Mesothelial cell of epicardium (in vitro differentiated cells): ENCODE measurements at places on chromosomes 7 and 10.
A peak's percentile ranks its signal among the peaks of the same experiment; 100 is the strongest.

GRCh38 chr10:17375936-17376584, 78.3 kb downstream of the ST8SIA6 start:
- H3K4me1 ChIP-seq: peaks cover 9% of the 10 kb centered on the region
- H3K36me3 ChIP-seq: no peaks in the 10 kb centered on the region
- no peaks in the 10 kb centered on the region for H3K27me3 ChIP-seq
- H3K4me3 ChIP-seq: no peak overlapping the region

GRCh38 chr7:30452280-30452930, 26.2 kb downstream of the NOD1 start:
- peaks cover 11% of the 10 kb centered on the region for H3K36me3 ChIP-seq
- no peaks in the 10 kb centered on the region for H3K27me3 ChIP-seq
- no peak for DNase-seq
- H3K4me3 ChIP-seq: no peak overlapping the region

DNA sequence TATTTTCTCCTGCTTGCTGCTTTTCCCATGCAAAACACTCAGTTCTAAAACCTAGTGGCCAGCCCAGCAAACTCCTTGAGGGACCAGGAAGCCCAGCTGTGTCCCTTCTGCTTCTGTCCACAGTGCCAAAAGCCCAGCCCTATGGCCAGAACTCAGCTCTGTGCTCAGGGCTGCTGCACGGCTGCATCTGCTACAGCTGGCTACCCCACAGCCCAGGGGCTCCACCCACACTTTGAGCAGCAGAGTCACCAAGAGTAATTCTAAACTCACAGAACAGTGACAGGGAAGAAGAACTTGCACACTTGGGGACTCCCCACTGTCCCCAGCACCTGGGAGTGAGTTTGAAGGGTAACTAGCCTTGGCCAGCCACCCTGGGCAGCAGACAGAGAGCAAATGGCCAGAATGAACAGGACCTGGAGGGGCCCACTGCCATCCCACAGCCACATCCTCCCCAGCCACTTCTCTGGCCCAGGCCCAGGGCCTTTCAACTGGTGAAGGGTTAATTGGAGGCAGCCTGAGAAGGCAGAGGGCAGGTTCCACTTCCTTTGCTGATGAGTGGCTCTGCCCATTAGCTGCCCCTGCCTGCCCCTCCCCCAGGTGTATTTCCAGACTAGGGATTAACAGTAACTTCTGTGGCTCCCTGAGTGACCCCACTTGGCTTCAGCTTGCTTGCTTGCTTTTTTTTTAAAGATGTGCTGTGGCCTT, 28.1 kb upstream of the TRIM8 start:
- H3K4me1 ChIP-seq: peaks cover 33% of the 10 kb centered on the region
- H3K27ac ChIP-seq: no peak overlapping the region
- DNase-seq: no peak
- H3K4me3 ChIP-seq: no peak overlapping the region
- H3K36me3 ChIP-seq: peaks cover 13% of the 10 kb centered on the region
- no peaks in the 10 kb centered on the region for H3K27me3 ChIP-seq

DNA sequence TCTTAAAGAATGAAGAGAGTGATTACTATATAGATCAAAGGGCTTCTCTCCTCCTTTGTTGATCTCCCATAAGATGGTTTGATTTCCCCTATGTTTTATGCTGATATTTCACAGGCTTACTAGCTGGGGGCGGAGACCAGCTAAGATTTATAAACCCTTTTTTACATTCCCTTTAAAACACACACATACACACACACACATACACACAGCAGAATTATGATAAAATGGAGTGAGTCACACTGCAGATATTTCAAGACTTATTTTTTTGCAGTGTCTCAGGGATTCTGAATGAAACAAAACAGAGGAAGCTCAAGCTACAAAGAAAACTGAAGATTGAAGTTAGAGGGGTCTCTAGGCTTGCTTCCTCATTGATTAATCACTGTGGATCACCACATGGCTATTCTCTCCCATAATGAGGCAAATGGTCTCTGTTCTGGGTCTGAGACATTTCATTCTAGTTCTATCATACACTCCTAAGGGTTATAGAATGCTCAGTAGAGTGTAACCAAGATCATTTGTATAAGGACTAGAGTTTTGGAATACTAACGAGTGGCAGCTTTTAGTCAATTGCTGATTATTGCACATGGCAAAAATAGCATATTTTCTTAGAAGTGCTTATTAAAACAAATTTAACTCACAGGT, 18.6 kb downstream of the INA start:
- no peak overlapping the region for H3K27ac ChIP-seq
- H3K4me1 ChIP-seq: peaks cover 12% of the 10 kb centered on the region
- H3K36me3 ChIP-seq: no peaks in the 10 kb centered on the region
- peaks cover 2% of the 10 kb centered on the region for H3K27me3 ChIP-seq

GRCh38 chr10:46273506-46274477, 13.0 kb upstream of the ANTXRL start:
- H3K27ac ChIP-seq: no peak overlapping the region
- no peak for DNase-seq
- peaks cover 4% of the 10 kb centered on the region for H3K4me1 ChIP-seq
- H3K27me3 ChIP-seq: peaks cover 6% of the 10 kb centered on the region
- no peak overlapping the region for H3K4me3 ChIP-seq

GRCh38 chr10:71268758-71269157, 50.3 kb upstream of the SLC29A3 start:
- H3K36me3 ChIP-seq: no peaks in the 10 kb centered on the region
- H3K27ac ChIP-seq: peak overlapping the region; percentile 78
- no peaks in the 10 kb centered on the region for H3K27me3 ChIP-seq
- no peak overlapping the region for H3K4me3 ChIP-seq
- H3K4me1 ChIP-seq: peaks cover 55% of the 10 kb centered on the region
